ENCODE measurements at places on chromosomes 1 and 21.

GRCh38 chr1:235093696-235094592, 34.7 kb downstream of the TOMM20 start:
- peak; percentile 67 for DNase-seq

DNA sequence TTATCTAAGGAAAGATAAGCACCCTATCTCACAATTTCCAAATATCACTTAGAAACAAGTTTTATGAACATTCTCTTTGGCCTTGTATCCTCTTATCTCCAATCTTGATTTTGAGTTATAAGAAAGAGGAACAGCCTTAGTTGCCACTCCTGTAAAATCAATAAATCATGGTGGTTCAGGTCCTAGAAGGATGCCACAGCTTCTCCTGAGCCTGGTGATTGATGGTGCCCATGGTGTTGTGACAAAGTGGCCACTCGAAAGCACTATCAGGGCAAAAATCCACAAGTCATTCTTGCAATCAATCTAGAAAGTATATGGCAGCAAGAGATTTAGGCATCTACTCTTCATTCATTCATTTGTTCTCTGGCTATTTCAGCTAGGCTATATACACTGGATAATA, 27.8 kb downstream of the GBP6 start:
- no peak for DNase-seq

GRCh38 chr1:21893046-21893805, 43.9 kb downstream of the HSPG2 start:
- DNase-seq = no peak

DNA sequence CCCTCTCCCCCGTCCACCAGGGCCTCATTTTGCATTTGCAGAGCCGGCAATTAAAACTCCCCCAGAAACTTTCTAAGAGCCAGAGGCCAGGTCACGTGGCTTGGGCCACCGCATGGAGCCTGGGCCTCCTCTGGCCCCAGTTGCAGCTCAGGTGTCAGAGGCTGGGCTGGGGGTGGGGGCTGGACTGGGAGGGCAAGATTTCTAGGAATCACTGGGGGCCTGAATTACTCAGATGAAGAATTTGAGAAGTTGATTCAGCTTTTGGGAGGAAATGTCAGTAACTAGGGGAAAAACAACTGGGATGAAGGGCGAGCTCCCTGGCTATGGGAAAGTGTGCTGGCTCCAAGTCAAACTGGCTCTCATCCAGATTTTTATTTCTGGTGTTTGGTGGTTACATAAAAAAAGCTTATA, 151.0 kb downstream of the CDC7 start:
- DNase-seq = no peak

DNA sequence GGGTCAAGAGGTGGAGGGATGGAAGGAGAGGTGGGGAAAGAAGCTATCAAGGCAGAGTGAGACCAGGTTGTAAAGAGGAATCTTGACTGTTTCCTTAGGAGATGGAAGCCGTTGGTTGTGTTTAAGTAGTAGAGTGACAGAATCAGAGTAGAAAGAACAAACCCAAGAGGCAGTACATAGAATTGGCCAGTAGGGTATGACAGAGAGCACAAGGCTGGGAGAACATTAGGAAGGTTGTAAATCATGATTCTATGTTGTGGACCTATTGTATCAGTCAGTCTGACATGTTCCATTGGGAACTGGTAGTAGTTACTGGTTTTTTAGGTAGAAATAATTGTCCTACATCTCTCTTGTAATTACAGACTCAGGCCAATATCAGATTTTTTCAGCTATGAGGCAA, 486.9 kb upstream of the USP24 start:
- no peak for DNase-seq

- DNase-seq = no peak
These were observed 28.3 kb upstream of the A3GALT2 start for GRCh38 chr1:33349081-33349759.

DNA sequence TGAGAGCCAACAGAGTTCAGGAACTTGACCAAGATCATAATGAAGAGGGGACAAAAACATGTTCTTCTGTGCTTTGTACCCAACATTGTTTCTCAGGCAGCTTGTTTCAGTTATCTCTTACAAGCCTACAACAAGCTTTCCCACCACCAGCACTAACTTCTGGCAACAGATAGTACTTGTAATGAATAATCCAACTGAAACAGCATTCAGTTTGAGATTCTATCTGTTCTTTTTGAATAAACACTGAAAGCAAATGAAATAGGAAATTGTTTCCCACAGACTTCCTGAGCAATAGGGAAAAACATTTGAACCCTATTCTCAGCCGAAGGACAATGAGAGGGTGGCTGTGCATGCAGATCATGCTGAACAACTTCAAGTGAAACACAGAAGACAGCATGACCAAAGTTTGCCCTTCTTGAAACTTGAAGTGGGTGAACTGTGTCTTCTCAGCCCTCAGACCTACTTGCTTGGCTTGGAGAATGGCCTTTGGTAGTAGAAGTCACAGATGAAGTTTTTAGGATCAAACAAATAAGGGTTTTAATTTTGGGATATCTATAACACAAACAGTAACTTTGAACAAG, 11.2 kb upstream of the HOOK1 start:
- DNase-seq = no peak

- no peak for DNase-seq
These were observed 63.2 kb downstream of the TTC3 start for GRCh38 chr21:37136261-37136660.

GRCh38 chr1:54721719-54722118, 6.1 kb downstream of the TTC4 start:
- DNase-seq = no peak

GRCh38 chr1:1130206-1131120, 14.6 kb upstream of the C1orf159 start:
- DNase-seq = no peak

DNA sequence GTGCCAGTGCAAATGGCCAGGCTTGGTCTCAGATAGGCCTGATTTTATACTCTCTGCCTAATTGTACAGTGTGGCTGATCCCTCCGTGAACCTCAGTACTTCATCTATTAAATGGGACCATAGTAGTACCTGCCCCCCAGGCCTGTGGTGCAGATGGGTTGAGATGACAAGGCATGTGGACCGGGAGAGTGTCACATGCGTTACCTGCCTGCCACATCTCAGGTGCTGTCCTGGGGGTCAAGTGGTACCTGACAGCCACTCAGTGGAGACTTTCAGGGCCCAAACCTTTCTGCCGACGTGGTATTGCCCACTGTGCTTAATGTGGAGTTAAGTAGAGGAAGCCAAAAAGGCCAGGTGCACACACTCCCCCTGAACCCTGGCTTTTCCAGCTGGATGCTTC, 197.3 kb downstream of the FOXD2 start:
- DNase-seq = no peak

GRCh38 chr1:2639203-2639602, 6.4 kb upstream of the MMEL1 start:
- no peak for DNase-seq

DNA sequence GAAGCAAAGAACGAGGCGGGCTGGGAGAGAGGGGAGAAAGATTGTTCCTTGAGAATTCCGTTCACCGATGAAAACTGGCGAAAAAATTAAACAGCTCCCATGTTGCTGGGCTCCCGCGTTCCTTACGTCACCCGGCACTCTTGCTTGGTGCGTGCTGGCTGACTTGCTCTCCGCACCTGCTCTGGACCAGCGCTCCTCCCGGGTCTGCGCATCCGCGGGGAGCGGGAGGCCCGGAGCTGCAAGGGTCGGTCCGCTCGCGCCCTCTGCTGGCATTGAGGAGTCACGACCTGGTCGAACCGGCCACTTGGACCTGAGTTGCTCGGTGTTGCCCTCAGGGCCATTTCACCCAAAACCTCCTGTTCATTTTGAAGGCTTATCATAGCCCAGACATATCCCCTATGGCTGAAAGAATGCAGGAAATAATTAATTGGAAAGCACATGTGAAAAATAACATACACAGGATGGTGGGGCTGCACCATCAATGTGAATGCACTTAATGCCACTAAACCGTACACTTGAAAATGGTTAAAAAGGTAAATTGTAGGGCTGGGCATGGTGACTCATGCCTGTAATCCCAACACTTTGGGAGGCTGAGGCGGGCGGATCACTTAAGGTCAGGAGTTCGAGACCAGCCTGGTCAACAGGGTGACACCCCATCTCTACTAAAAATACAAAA, 98.9 kb upstream of the BACE2 start:
- peak; percentile 12 for DNase-seq

DNA sequence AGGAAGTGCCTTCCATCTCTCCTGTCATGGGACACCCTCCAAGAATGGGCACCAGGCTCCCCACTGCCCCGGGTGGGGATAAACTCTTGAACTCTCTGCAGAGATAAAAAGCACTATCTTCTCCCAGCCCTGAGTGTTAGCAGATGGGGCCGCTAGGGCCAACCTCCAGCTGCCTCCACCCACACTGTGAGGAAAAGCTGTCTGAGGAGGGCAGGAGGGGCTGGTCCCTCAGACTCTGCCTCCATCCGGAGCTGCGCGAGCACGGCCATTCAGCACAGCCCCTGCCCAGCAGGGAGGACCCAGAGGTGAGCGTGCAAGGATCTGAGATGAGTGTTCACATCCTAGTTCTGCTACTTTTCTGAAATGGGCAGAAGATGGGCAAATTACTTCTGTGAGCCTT, 51.8 kb upstream of the TRABD2B start:
- no peak for DNase-seq

DNA sequence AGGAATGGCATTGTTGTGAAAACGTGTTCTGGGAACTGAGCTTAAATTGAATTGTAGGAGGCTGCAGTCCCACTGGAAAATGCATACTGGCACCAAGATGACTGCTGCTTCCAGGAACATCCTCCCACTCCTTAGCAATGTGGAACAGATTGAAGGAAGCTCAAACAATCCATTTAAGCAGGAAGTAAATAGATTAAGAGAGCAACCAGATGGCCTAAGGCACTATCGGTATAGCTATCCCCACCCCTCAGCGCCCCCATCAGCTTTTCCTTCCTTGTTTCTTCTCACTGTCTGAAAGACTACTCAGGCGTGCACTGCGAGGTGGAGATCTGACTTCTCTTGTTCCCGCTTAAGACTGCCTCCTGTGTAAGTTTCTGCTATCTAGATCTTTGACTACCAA, 4.0 kb upstream of the IFI16 start:
- no peak for DNase-seq

DNA sequence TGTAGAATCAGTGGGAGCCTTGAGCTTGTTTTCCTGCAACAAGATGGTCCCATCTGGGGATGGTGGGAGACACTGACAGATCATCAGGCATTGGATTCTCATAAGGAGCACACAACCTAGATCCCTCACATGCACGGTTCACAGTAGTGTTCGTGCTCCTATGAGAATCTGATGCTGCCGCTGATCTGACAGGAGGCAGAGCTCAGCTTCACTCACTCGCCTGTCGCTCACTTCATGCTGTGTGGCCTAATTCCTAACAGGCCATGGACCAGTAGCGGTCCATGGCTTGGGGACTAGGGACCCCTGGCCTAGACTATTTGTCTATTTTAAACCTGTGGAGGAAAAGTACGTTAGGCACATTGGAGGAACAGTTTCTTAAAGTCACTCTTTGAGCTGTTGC, 140.0 kb downstream of the EDEM3 start:
- no peak for DNase-seq

DNA sequence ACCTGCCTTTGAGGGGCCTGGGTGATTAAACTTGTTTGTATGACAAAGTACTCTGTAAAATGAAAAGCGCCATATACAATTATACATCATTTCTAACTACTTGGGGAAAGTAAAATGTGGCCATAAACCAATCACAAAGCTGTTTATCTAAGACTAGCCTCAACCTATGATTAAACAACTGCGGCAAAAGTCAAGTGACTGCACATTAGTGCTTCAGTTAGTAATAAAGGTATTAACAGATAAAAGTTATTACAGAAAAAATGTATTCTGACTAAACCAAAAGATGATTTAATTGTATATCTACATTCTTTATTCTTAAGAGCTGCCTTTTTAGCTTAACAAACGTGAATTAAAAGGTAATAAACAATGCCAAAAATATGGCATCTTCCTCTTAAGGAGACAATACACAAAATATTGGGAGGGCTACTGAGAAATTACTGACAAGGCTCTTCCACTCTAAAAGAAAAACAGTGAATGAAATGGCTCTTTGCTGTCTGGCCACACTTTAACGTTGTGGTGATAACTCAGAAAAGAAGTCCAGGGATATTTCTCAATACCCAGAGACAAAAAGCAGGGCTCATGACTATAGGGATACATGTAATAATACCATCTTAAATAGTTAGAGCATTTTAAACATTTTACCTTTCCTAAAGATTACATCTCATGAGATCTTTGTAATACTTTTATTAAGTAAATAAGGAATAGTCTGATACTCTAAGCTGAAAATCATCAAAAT, 8.6 kb downstream of the ARHGAP29 start:
- DNase-seq = no peak

GRCh38 chr1:166418344-166418933, 251.6 kb upstream of the FAM78B start:
- DNase-seq = no peak

DNA sequence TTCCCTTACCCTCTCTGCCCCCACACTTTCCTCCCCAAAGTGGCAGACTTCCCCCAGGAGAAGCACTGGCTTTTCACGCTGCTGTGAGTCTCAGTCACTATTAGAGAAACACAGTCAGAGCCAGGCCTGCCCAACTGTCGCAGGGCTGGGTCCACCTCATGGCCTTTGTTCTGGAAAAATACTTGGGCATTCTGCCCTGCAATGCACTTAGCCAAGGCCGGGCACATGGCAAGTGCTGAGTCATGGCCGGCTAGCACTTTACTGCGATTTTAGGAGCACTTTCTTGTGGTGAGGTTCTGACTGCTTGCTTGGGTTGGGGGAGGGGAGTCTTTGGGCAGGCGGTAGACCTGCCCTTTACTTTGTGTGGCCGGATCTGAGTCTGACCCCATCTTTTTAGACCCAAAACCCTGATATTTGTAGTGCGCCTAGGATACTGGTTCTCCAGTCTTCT, 7.7 kb downstream of the EPHX1 start:
- no peak for DNase-seq

DNA sequence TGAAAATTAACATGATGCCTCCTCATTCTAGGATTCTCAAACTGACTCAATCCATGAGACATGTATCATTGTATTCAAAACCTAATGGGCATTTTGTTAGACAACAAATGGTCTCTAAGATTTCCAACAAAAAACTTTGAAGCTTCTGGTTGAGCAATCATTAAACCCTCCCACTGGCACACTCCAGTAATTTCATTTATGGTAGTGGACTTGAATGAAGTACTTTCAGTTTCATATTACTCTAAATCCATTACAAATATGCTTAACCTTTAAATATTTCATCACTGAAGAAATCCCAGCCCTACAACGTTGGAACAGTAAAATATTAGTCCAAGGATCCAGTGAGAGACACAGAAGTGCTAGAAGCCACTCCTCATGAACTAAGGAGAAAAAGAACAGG, 43.5 kb downstream of the GBP6 start:
- DNase-seq = no peak
